ENCODE measurements at places on chromosomes 4 and X.

DNA sequence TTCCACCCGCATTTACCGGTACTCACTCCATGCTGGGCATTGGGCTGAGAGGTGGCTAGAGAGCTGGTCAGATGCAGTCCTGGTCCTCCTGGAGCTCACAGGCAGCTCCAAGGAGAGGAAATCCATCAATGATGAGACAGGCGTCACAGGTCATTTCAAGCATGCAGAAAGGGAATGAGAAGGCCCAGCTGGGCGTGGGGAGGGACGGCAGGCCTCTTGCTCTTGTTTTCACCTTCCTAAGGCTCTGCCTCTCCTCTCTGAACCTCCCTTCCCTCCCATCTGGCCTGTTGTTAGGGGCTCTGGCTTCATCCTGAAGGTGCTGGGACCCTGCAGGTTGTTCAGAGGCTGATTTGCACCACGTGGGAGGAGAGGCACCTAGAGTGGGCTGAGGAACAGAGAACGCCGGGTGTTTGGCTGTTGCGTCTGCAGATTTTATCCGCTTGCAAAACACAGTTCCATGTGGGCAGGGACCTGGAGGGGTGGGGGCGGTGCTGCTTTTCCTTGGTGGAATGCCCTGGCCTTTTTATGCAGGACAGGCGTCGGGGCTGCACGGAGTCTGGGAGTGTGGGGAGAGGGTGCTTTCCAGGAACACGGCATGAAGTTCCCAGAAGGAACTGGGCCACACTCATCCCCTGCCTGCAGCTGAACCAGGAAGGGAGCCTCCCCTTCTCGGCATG, 81.5 kb upstream of the PSAPL1 start:
- no peak for DNase-seq

GRCh38 chr4:92600638-92601037, 296.9 kb downstream of the GRID2 start:
- no peak for DNase-seq

DNA sequence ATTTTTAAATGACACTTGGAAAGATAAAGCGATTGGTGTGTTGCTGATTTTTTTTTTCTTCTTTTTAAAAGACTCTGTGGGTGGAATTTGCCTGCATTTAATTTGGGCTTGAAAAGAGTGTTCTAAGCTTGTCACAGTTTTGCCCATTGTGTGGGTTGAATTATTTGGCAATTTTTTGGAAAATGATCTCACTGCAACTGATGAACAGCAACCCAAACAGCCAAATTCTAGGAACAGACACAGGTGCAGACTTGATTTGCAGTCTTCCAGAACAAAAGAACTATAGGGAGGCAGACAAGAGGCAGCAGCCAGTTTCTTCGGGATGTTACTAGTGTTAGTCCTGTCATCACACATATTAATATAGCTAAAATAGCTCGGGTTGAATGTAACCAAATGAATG, 40.5 kb downstream of the CASP6 start:
- no peak for DNase-seq

DNA sequence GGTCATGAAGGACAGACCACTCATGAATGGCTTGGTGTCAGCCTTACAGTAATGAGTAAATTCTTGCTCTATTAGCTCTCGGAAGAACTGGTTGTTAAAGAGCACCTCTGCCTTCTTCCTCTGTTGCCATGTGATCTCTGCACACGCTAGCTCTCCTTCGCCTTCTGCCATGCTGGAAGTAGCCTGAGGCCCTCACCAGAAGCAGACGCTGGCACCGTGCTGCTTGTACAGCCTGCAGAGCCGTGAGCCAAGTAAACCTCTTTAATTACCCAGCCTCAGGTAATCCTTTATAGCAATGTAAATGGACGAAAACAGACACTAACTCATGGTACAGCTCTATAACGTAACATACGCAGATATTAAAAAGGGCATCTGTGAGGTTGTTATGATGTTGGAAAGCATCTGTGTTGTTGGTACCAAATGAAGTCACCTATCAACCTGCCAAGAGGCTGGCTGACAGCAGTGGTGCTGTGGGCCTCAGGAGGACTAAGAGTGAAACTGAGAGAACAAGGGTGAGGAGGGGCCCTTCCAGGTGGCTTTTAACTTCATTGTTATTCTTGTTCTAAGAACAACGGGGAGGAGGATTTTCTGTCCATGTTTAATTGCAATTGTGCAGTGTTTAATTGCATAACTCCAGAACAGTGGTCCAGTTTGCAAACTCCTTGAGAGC, 69.2 kb downstream of the CRMP1 start:
- no peak for DNase-seq

DNA sequence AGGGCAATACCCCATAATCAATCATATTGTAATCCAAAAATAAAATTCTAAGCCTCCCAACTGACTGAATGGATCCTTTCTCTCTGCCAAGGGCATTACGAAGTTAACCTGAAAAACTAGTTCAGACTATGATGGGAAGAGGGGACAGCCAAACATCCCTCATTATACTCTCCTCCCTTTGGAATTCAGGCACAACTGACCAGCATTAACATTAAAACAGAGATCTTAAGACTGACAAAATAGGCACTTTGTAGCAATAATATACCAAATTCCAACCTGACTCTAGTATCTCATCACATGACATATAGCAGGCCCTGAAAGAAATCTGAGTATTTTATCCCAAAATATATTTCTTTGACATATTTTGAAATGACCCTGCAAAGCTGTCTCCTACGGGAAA, 55.0 kb upstream of the SPP1 start:
- DNase-seq, result no peak

DNA sequence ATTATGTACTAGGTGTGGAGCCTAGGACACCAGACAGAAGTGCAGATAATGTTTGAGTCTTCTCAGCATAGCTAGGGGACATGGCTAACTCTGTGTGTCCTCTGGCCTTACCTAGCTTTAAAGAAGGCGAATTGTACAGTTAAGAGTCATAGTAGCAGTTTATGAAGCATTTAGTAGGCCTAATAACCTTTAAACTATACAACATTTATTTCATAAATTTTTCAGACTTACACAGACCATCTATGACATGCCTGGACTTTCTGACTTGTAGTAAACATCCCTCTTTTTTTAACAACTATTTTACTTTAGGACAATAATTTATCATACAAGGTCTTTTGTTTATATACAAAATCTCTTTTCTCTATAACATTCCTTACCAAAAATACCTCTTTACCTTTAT, 37.4 kb downstream of the ETNPPL start:
- no peak for DNase-seq

- no peak for DNase-seq
Measured at GRCh38 chr4:44725166-44725565, 1.2 kb downstream of the GNPDA2 start.

DNA sequence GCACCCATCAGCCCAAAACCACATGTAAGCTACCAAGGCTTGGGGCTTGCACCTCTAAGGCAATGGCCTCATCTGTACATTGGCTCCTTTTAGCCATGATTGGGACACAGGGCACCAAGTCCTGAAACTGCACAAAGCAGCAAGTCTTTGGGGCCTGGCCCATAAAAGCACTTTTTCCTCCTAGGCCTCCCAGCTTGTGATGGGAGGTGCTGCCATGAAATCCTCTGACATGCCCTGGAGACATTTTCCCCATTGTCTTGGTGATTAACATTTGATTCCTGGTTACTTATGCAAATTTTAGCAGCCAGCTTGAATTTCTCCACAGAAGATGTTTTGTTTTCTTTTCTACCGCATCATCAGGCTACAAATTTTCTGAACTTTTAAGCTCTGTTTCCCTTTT, 58.5 kb upstream of the PABPC4L start:
- DNase-seq, result no peak

DNA sequence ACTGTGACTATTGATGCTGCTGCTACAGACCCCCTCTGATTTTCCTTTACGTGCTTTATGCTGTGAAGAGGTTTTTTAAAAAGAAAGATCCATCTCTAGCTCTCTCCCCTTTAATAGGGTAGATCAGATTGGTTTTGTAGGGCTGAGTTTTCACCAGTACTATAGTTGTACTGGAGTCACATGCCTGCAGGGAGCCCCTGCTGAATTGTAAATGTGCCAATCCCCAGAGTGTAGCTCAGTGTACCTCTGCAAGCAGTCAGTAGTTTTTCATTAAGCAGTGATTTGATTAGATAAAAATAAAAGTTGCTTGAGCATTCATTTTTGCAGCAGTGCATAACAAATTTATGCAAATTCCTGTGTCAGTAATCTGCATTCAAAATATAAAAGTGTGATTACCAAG, 179.2 kb downstream of the IL1RAPL2 start:
- no peak for DNase-seq

DNA sequence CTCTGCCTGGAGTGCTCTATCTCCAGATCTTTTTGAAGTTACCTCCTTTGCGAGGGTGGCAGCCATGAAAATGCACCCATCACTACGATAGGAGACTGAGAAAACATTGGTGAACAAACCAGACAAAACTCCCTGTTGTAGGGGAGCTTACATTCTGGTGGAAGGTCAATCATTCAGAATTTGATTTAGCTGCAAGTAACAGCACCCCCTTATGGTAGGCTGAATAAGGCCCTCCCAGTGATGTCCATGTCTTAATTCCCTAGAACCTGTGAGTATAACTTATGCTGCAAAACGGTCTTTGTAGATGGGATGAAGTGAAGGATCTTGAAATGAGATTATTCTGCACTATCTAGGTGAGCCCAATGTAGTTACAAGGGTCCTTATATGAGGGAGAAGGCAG, 5.6 kb upstream of the TEC start:
- no peak for DNase-seq

GRCh38 chrX:150548251-150548650, 20.2 kb upstream of the MTM1 start:
- no peak for DNase-seq

- no peak for DNase-seq
Measured at GRCh38 chr4:121943941-121944340, 7.9 kb downstream of the TRPC3 start.

DNA sequence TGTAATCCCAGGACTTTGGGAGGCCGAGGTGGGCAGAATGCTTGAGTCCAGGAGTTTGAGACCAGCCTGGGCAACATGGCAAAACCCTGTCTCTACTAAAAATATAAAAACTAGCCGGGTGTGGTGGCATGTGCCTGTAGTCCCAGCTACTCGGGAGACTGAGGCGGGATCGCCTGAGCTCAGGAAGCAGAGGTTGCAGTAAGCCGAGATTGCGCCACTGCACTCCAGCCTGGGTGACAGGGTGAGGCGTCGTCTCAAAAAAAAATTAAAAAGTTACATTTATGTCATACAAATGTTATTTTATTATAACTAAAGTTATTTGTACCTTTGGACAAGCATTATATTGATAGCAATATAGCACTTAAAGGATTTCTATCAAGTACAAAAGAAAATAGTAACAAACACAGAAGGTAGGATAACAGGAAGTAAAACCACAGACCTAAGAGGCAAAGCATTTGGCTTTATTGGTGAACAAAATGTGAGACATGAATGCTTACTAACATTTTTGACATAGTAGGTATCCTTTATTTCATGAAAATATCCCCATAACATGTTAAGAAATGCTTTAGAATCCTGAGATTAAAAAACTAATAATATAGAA, 51.5 kb downstream of the TMEM165 start:
- DNase-seq, result no peak

DNA sequence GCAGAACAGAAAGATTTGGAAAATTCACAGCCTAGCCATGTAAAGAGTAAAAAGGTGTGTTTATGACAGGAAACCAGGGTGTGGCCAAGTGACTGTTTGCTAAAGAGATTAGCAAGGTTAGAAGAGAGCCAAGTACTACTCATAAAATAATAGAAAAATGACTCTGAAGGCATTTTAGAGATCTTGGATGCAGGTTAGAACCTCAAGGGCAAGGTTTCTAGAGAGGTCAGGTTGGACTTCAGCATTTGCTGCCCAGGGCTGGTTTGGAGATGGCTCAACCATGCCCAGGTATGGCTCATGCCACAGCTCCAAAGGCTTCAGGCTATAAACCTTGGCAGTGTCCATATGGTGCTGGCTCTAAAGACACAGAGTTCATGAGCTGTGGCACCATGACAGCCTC, 40.6 kb upstream of the ADGRA3 start:
- no peak for DNase-seq

GRCh38 chrX:137707348-137707747, 141.4 kb downstream of the ZIC3 start:
- DNase-seq, result no peak

DNA sequence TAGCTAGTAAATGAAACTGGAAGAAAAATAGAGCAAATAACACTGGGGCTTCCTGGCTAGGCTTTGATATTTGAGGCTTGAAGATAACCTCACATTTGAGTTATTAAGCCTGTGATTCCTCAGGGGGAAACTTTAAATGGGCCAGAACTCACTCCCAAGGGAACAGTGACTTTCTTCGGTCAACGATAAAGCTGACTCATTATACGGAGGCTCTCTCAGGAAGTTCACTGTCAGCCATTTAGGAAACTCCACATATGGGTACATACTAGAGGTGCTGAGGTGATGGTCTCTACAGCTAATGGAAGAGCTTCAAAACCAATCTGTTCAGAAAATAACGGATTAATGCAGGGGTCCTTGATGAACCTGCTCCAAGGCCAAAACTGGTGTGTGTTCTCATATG, 120.8 kb downstream of the SH2D1A start:
- DNase-seq, result no peak

GRCh38 chr4:2961421-2961810, 1.8 kb downstream of the NOP14 start:
- no peak for DNase-seq

GRCh38 chr4:46354701-46355262, 35.1 kb downstream of the GABRA2 start:
- no peak for DNase-seq

DNA sequence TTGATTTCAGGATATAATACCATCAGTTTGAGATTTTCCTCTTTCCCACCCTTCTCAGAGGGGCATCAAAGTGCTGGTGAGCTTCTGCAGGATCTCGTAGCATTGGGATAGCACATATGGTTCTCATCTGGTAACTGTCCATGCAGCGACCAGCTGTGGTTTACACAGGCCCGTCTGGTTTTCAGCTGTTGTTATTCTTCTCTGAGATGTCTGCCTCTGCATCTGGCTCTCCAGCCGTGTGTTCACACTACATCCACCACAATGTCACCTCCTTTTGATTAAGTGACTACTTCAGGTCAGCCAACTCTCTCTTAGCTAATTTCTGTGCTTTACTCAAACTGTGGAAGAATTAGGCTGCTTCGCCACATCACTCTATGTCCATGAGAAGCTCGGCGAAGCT, 676.7 kb upstream of the TENM3 start:
- no peak for DNase-seq

GRCh38 chr4:181860668-181861067, 382.5 kb upstream of the TENM3 start:
- no peak for DNase-seq

- DNase-seq, result no peak
Measured at GRCh38 chr4:100461807-100462605, 55.8 kb downstream of the EMCN start.

DNA sequence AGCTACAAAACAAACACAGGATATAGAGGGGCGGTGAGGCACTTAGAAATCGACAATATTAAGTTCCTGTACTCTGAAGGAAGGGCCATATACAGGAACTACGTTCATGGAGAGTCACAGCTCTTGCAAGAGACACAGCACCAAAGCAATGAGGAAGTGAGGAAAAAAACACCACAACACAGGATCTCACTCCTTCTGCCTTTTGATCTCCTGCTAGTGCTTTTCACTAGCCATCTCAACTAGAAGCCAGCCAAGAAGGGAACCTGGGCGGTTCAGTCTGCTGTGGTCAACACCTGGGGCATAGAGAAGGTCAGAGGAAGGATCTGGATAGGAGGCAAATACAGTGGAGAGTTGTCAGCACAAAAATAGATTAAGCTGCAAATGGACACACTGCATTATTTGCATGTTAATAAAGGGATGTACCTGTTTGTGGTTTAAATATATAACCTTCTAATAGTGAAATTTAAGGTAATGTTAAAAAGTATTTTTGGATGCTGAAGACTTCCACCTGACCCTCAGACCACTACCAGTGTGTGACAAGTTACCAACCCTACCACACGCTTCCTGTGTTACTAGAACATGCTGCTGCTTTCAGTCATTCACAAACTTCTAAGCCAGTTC, 104.6 kb downstream of the DTHD1 start:
- DNase-seq, result no peak

Data from right cardiac atrium (tissue), 5 donors.